ENCODE measurements at places on chromosomes 1 and 21.

DNA sequence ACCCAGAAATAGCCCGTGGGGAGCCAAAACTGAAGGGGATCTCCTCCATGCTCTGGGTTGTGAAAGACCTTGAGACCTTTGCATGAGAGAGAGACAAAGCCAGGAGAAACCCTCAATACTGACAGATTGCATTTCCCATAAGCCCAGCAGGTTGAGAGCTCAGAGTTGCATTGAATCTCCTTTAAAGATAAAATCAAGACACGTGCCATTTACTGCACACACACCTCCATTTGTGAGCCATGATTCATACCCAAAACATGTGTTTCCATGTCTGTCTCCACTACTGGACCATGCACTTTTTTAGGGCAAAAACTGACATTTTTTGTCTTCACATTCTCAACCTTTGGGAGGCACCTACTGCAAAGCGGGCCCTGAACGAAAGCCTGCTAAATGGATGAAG lies 144.0 kb upstream of the NRIP1 start:
- no peaks in the 10 kb centered on the region for H3K36me3 ChIP-seq
- no peak for DNase-seq
- H3K27ac ChIP-seq, result no peak overlapping the region
- no peaks in the 10 kb centered on the region for H3K4me1 ChIP-seq

- no peak overlapping the region for H3K27ac ChIP-seq
- H3K4me1 ChIP-seq, result no peaks in the 10 kb centered on the region
- no peak for DNase-seq
- no peaks in the 10 kb centered on the region for H3K36me3 ChIP-seq
- no peak overlapping the region for H3K4me3 ChIP-seq
Measured at GRCh38 chr1:174153085-174153824, 6.1 kb upstream of the RABGAP1L start.

DNA sequence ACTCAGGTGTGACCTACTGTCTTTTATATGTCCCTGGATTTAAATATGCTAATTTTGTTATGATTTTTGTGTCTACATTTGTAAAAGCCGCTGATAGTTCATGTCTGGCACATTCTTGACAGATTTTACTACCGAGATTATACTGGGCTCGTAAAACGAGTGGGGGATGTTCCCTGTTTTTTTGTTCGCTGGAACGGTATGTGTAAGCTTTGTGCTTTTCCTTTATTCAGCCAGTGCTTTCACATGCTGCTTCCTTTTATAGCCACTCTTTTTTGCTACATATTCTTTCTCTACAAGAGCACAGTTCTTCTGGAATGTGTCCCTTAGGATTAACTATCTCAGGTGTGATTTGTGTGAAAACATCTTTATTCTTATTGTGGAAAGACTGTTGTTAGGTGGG lies 46.6 kb downstream of the ADARB1 start:
- H3K4me3 ChIP-seq, result no peak overlapping the region
- H3K27ac ChIP-seq, result peak overlapping the region; percentile 82
- H3K36me3 ChIP-seq, result no peaks in the 10 kb centered on the region
- DNase-seq, result peak; percentile 71
- H3K27me3 ChIP-seq, result no peaks in the 10 kb centered on the region
- peaks cover 10% of the 10 kb centered on the region for H3K4me1 ChIP-seq

DNA sequence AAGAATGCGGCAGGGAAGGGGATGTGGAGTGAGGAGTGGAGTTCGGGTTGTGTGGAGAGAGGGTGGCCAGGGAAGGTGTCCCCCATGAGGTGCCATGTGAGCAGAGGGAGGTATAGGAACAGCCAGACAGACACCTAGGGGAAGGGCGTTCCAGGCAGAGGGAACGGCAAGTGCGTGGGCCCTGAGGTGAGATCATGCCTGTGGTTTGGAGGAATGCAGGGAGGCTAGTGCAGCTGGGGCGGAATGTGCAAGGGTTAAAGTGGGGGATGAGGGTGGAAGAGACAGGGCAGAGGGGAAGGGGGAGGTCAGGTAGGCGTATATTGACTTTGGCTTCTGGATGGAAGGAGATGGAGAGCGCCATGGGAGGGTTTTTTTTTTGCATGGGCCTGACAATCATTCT lies 31.6 kb upstream of the PADI6 start:
- no peaks in the 10 kb centered on the region for H3K36me3 ChIP-seq
- H3K27me3 ChIP-seq, result no peaks in the 10 kb centered on the region
- DNase-seq, result no peak
- no peak overlapping the region for H3K27ac ChIP-seq

- H3K36me3 ChIP-seq, result no peaks in the 10 kb centered on the region
- no peak for DNase-seq
- H3K27ac ChIP-seq, result no peak overlapping the region
- no peak overlapping the region for H3K4me3 ChIP-seq
- H3K27me3 ChIP-seq, result no peaks in the 10 kb centered on the region
- H3K4me1 ChIP-seq, result no peaks in the 10 kb centered on the region
Measured at GRCh38 chr1:28606771-28607170, 14.7 kb downstream of the RAB42 start.

DNA sequence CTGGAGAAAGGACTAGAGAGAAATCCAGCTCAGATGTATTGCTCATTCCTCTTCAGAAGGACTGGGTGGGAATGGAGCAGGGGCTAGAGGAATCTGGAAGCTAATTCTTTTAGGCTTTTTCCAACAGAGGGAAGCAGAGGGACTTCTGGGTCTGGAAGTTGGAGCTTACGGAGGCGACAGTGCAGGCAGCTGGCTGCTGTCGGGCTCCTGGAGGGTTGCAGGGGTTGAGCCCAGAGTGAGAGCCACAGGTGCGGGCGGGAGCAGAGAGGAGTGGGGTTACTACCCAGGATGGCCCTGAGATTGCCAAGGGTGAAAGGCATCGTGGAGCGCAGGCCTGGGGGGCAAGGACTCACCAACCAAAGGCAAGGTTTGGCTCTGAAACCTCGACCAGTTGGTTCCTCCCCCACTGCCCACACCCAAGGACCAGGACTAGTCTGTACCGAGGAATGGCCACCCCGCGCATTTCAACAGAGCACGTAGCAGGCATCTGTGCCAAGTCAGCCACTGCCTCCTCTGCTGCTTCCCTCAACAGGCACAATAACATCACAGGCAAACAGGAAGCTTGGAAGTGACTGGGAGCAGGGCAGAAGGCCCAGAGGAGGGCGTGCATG lies 22.7 kb upstream of the EDN2 start:
- no peak for DNase-seq
- no peaks in the 10 kb centered on the region for H3K27me3 ChIP-seq
- H3K4me3 ChIP-seq, result no peak overlapping the region
- H3K36me3 ChIP-seq, result no peaks in the 10 kb centered on the region
- no peak overlapping the region for H3K27ac ChIP-seq

DNA sequence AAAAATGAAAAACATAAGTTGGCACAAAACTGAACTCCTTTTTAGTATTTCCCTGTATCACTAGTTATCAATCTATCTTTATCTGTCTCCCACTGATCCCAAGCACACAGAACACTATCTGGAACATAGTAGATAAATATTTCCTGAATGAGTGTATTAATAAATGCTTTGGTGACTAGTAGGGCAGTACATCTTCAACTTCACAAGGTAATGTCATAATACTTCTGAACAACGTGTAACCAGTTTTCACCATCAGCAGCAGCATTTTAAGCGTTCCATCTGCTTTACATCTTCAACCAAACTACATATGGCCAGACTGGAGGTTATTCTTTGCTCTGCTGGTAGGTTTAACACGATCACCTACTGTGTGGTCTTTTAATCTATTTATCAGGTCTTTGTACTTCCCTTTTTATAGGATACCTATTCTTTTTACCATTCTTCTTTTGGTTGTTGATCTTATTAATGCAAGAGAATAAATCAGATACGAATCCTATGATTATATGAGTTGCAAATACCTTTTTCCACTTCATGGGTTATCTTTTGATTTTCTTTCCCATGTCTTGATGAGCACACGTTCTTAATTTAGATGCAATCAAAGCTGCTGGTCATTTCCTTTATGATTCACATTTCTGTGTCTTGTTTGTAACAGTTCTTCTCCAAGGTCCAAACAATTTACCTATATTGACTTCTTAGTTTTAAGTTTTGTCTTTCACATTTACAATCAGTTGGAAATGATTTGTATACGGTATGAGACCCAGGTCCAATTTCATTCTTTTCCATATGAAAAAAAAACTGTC lies 16.3 kb downstream of the GPBP1L1 start:
- H3K36me3 ChIP-seq, result no peaks in the 10 kb centered on the region
- no peaks in the 10 kb centered on the region for H3K27me3 ChIP-seq
- no peaks in the 10 kb centered on the region for H3K4me1 ChIP-seq
- no peak overlapping the region for H3K4me3 ChIP-seq
- no peak for DNase-seq

- no peak overlapping the region for H3K4me3 ChIP-seq
- H3K27ac ChIP-seq, result no peak overlapping the region
- no peaks in the 10 kb centered on the region for H3K36me3 ChIP-seq
- no peaks in the 10 kb centered on the region for H3K27me3 ChIP-seq
- no peaks in the 10 kb centered on the region for H3K4me1 ChIP-seq
Measured at GRCh38 chr1:114322734-114323133, 169.1 kb upstream of the SYT6 start.

DNA sequence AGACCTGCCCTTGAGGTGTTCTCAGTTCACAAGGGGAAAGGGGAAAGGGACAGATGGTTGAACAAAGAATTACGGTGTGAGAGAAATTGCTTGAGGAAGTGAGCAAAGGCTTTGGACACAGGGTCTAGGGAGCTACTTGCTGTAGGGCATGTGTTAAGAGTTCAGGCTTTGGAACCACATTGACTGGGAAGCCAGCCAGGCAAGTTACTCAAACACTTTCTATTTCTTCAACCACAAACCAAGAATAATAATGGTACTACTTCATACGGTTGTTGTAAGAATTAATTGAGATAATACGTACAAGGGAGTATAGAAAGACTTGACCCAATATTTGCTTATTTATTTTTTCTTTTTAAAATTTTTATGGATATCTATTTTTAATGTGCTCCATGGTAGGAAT lies 26.6 kb downstream of the AK4 start:
- H3K27me3 ChIP-seq, result no peaks in the 10 kb centered on the region
- no peak overlapping the region for H3K27ac ChIP-seq
- H3K4me3 ChIP-seq, result no peak overlapping the region
- DNase-seq, result peak; percentile 29
- no peaks in the 10 kb centered on the region for H3K36me3 ChIP-seq

DNA sequence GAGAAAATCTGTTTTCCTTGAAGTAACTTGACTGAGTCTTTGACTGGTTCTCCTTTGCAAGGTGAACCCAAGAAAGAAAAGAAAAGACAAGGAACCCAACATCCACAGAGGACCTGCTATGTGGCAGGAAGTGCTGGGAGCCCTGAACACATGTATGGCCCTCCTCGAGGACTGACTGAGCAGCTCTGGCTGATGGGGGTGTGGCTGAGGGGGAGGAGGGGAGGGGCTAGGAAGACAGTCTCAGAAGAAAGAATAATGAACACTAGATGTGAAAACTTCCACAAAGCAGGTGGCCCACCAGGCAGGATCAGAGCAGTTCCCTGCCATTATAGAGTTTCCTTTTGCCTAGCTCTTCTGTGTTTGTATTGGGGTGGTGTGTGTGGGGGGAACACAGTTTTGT lies 26.1 kb downstream of the NENF start:
- no peak overlapping the region for H3K4me3 ChIP-seq
- H3K27ac ChIP-seq, result no peak overlapping the region
- no peaks in the 10 kb centered on the region for H3K27me3 ChIP-seq

DNA sequence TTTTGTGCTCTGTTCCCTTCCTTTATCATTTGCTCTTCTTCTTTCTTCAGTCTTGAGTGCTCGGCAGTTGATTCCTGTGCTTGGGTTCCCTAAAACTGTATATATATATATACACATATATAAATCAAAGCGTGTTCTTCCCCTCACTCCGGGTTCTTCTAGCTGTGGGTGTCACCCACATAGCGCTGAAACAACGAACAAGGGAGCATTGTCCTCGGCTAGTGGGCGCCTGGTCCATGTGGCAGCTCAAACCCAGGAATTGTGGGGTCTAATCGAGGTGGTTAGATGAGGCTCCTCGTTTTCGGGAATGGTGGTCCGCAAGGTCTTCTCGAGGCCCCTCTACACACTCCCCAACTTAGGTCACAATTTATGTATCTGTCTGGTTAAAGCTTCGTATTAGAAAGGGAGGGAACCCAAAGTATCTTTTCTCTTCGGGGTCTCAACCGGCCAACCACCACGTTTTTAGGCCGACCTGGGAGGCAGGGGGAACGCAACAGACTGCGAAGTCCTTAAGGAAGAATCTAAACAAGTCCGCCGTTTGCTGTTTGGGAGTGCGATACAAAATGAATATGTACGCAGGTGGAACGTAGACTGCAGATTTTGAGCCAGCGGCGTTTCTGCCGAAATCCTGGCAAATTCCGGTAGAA lies 504 bp upstream of the SDHC start:
- H3K36me3 ChIP-seq, result no peaks in the 10 kb centered on the region
- no peak for DNase-seq
- peak overlapping the region; percentile 91 for H3K27ac ChIP-seq

GRCh38 chr1:49556676-49557234 lies 467.0 kb downstream of the AGBL4 start:
- H3K36me3 ChIP-seq, result no peaks in the 10 kb centered on the region
- no peak for DNase-seq
- no peak overlapping the region for H3K4me3 ChIP-seq
- H3K27me3 ChIP-seq, result no peaks in the 10 kb centered on the region
- H3K27ac ChIP-seq, result no peak overlapping the region

- no peak overlapping the region for H3K27ac ChIP-seq
- H3K36me3 ChIP-seq, result no peaks in the 10 kb centered on the region
- no peak for DNase-seq
- no peaks in the 10 kb centered on the region for H3K4me1 ChIP-seq
Measured at GRCh38 chr1:216390956-216391355, 32.3 kb downstream of the USH2A start.

DNA sequence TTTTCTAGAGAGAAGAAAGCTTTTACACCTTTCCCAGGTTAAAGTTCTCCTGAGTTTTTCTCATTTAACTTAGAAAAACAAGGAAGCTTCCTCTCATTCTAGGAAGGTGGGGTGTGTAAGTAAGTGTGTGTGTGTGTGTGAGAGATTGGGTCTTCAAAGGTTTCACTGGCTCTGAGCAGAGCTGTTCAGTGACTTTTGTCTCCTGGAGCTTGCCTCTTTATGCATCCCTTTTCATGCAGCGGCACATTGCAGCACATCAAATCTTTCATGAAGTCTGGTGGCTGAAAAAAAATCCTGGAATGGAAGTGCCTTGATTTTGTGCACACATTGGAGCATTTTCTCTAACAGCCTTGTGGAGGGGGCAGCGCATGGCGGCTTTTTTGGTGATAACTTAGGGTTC lies 3.4 kb downstream of the GPA33 start:
- H3K4me1 ChIP-seq, result no peaks in the 10 kb centered on the region
- no peak for DNase-seq
- H3K27ac ChIP-seq, result no peak overlapping the region
- H3K36me3 ChIP-seq, result no peaks in the 10 kb centered on the region
- no peak overlapping the region for H3K4me3 ChIP-seq

DNA sequence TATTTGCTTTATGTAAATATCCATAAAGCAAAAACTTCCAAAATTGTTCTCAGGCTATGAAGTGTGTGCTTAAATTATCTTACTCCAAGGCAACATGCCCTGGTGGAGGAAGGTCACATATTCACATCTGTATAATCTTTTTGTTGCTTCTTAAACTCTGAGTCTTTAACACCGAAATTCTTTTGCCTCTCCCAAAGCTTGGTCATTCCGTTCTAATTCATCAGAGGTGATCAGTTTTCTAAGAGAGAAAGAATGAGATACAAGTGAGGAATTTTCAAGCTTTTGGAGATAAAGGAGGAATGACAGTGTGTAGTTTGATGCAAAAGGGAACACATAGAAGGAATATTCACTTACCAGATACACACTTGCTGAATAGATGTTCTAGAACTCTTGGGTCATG lies 561.7 kb downstream of the LTN1 start:
- H3K27ac ChIP-seq, result no peak overlapping the region
- H3K4me3 ChIP-seq, result no peak overlapping the region
- H3K4me1 ChIP-seq, result no peaks in the 10 kb centered on the region
- no peaks in the 10 kb centered on the region for H3K36me3 ChIP-seq
- no peak for DNase-seq

Data from uterus (tissue), 4 donors.